Prostate gland (tissue), 2 donors: ENCODE measurements at places on chromosomes 1 and 21. TPM values are rescaled to one million over a fixed set of nuclear protein-coding genes. Genes with fewer than 3 reads are reported as not detected.
A peak's percentile ranks its signal among the peaks of the same experiment; 100 is the strongest.

DNA sequence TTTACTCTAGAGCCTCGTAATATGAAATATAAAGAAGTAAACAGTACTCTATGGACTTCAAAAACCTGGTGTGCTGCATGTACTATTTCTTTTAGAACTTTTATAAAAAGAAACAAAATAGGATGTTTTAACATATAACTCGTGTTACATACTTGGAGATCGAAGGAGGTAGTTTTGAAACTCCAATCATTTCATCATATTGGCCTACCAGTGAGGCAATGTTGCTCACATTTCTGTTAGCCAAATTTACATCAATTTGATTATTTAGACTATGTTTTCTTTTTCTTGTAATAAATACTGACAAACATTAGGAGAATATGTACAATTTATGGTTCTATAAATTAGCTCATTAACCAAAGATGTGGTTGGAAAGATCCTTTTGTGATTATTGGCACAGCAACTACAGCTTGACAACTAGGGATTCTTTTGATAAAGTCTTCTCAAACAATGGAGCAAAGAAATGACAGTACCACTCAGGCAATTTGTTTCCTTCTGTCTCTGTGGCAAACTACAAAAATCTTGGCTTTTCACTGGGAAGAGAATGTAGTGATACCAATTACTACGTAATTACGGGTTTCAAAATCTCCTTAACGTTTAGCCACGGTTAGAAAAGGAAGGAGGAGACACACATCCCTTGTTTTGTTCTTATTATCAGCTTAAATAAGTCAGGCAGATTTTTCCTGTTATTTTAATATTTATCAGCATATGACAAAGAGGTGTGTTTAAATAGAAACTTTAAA is 266.6 kb upstream of the SGIP1 start:
- H3K4me3 ChIP-seq: no peak overlapping the region
- no peaks in the 10 kb centered on the region for H3K27me3 ChIP-seq
- DNase-seq: no peak
- peak overlapping the region; percentile 8 for H3K27ac ChIP-seq

- DNase-seq: no peak
- no peaks in the 10 kb centered on the region for H3K36me3 ChIP-seq
- H3K27ac ChIP-seq: no peak overlapping the region
- no peak overlapping the region for H3K4me3 ChIP-seq
Measured at GRCh38 chr1:9052272-9053049, 17.0 kb downstream of the SLC2A5 start.

GRCh38 chr1:63622849-63623566 is 29.8 kb downstream of the PGM1 start:
- no peak overlapping the region for H3K27ac ChIP-seq
- H3K4me1 ChIP-seq: no peaks in the 10 kb centered on the region
- H3K4me3 ChIP-seq: no peak overlapping the region
- H3K36me3 ChIP-seq: no peaks in the 10 kb centered on the region

Gene OR6N1
- total RNA-seq: not detected

GRCh38 chr1:18787825-18788385 is 71.6 kb downstream of the TAS1R2 start:
- H3K27me3 ChIP-seq: no peaks in the 10 kb centered on the region
- no peak for DNase-seq
- H3K4me1 ChIP-seq: no peaks in the 10 kb centered on the region
- no peaks in the 10 kb centered on the region for H3K36me3 ChIP-seq

DNA sequence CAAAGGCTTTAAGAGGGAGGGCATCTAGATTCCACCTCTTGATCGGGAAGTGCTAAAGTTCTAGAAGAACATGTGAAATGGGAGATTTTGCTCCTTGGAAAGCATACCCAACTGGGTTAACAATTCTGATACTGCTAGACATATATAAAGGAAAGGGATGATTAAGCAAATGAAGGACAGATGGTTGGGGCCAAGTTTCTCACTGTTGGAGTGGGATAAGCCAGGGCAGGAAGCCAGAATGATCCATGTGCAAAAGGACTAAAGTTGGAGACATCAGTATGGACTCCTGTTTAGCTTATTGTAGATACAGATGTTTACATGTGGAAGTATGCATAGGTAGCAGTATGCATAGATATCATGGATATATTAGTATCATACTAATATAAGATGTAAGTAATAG is 16.8 kb downstream of the PLA2G5 start:
- H3K4me3 ChIP-seq: no peak overlapping the region
- DNase-seq: no peak
- H3K27ac ChIP-seq: no peak overlapping the region
- H3K27me3 ChIP-seq: no peaks in the 10 kb centered on the region
- H3K36me3 ChIP-seq: no peaks in the 10 kb centered on the region
